Muscle of arm (tissue), 14 donors: ENCODE measurements at places on chromosomes 16 and 17.
A peak's percentile ranks its signal among the peaks of the same experiment; 100 is the strongest.

DNA sequence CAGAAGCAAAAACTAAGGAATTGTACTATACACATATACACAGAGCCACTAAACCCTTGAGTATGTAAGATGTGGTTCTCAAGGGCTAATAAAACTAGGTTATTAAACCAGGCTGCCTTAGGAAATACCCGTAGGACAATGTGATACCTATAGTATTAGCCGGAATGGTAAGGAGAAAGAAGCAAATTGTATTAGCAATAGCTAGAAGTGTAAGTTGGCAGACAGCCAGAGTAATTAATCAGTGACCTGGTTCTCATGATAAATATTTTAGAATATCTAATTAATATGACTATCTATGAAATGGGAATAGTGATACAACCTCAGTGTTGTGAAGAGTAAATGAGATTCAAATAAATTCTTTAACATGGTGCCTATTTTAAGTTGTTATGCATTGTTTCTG, 18.6 kb downstream of the GDPD1 start:
- DNase-seq = no peak

DNA sequence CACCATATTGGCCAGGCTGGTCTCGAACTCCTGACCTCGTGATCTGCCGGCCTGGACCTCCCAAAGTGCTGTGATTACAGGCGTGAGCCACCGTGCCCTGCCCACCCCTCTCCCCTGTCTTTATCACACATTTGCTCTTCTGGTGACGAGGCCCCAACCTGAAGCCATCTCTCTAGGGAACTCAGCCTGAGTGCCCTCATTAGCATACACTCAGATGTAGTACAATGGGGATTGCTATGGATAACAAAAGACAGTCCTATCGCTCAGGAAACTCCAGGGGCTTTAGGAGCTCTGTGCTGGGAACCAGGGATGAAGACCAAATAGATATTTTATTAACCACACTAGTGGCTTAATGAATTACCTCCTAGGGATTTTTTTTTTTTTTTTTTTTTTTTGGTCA, 100.7 kb downstream of the MARF1 start:
- DNase-seq = no peak

- no peak for DNase-seq
These were observed 18.3 kb downstream of the ZSWIM7 start for GRCh38 chr17:15981208-15981607.

DNA sequence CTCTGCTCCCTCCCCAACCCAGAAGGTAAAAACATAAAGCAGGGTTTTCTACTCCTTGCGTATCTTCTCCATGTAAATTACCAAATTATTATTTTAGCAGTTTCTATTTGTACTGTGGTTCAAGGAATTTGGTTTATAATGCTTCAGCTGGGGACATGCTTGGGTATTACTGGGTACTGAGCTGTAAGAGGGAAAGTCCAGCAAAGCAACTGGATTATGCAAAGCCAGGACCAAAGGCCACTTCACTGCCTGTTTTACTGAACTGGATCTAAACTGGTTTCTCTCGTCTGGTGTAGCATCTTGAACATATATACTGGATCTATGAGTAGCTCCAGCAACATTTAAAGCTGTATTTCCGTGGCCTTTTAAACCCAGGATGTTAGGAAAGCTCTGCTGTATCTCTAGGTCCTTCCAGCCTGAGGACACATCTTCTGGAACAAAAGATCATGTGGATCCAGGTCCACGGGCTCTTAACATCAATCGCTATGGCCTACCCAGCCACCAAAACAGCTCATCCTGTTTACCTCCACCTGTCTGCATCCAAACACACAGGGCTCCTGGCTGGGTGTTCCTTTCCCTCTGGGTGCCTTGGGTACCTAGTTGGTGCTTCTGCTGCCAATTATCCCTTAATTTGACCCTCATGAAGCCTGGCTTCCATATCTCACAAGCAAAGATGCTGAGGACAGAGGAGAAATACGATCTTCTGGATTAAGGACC, 7.2 kb downstream of the PMP22 start:
- DNase-seq = no peak

DNA sequence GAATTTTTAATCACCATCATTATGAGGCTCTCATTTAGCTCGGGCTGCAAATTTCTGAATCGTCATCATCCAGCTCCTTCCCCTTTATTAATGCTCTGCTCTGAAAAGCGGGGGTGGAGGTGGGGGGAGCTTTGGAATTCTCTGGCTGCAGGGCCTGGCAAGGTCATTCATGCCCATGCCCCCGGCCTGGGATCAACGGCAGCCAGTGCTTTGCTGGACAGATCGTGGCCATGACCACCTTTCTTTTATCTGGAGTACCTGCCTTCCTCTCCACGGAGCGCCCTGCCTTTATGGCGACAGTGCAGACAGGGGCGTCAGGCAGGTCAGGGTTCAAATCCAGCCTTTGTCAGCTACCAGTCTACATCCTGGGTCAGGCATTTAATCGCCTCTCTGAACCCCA, 5.1 kb upstream of the CPSF4L start:
- DNase-seq = no peak

GRCh38 chr16:12558641-12559040, 245.0 kb downstream of the CPPED1 start:
- no peak for DNase-seq

DNA sequence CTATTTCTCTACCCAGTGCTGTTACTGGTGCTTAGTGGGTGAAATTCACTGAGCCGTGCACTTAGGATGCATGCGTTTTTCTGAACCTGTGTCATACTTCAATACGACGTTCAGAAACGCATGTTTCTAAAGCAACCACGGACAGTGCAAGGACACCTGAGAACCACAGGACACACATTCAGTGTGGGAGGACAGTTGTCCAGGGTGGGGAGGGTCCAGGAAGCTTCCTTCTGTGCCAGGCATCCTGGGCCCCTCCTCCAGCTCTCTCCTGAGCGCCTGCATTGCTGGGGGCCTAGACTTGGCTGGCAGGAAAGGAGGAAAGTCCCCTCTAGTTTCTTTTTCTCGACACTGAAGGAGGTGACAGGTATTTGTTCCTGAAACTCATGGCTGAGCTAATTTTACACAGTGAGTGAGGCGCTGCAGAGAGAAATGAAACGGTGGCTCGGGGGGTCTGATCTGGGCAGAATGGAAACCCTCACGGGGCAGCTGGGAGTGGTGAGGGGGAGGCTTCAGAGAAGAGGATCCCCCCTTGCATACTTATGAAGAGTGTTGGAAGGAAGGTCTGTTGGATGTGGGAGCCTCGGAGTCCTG, 89.9 kb downstream of the IRF8 start:
- no peak for DNase-seq

DNA sequence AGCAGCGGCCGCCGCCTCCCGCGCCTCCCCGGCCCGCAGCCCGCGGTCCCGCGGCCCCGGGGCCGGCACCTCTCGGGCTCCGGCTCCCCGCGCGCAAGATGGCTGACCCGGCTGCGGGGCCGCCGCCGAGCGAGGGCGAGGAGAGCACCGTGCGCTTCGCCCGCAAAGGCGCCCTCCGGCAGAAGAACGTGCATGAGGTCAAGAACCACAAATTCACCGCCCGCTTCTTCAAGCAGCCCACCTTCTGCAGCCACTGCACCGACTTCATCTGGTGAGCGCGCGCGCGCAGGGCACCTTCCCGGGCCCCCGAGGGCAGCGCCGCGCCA, 258 bp downstream of the PRKCB start:
- no peak for DNase-seq

- DNase-seq = peak; percentile 66
These were observed 47.2 kb downstream of the PDPK1 start for GRCh38 chr16:2584729-2585650.

- no peak for DNase-seq
These were observed 33.3 kb downstream of the HELZ start for GRCh38 chr17:67211742-67212141.
